Tibial artery (tissue), 4 donors: ENCODE measurements at places on chromosomes 12 and 14.
A peak's percentile ranks its signal among the peaks of the same experiment; 100 is the strongest.

GRCh38 chr14:74302152-74302628, 544 bp downstream of the ABCD4 start:
- DNase-seq: no peak

DNA sequence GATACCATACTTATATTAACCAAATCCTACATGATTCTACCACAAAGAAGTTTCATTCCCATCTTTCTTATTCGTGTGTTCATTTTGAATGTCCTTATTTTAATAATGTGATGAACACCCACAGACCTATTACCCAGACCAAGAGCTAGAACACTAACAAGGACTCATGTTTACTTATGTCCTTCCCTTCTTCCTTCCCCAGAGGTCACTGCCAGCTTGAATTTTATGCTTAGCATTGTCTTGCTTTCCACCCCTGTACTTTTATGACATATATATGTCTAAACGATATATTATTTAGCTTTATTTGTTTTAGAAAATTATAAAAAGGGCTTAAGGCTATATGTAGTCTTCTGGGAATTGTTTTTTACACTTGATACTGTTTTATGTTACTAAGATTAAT, 238.6 kb downstream of the LRIG3 start:
- DNase-seq: no peak

DNA sequence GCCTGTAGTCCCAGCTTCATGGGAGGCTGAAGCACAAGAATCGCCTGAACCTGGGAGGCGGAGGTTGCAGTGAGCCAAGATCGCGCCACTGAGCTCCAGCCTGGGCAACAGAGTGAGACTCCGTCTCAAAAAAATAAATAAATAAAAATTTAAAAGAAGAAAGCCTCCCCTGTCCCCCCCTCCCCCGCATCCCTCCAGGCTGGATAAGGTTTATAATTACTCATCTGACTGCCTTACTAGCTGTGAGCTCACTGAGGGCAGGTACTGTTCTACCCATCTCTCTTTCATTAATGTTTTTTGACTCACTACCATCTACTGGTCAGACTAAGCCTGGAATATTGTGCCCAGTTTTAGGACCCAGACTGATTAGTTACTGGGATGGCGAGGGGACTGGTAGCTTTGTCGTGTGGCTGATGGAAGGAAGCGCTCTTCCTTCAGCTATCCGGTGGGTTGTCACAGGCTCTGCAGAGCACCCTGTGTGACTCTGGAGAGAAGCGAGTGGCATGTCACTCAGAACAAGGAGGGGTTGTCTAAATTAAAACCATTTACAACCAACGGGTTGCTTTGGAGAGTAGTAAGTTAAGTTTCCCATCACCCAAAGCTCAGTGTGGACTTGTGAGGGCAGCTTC, 16.9 kb downstream of the EVL start:
- no peak for DNase-seq

- DNase-seq: peak; percentile 39
Measured at GRCh38 chr12:3336606-3337311, 154.2 kb upstream of the PRMT8 start.

- DNase-seq: peak; percentile 85
Measured at GRCh38 chr12:108793756-108794441, 62.6 kb upstream of the CORO1C start.

GRCh38 chr12:98224584-98225221, 290.7 kb upstream of the TMPO start:
- no peak for DNase-seq

GRCh38 chr14:100239211-100239839, 381 bp downstream of the YY1 start:
- no peak for DNase-seq

GRCh38 chr14:60632257-60632656, 17.0 kb downstream of the SIX1 start:
- no peak for DNase-seq

DNA sequence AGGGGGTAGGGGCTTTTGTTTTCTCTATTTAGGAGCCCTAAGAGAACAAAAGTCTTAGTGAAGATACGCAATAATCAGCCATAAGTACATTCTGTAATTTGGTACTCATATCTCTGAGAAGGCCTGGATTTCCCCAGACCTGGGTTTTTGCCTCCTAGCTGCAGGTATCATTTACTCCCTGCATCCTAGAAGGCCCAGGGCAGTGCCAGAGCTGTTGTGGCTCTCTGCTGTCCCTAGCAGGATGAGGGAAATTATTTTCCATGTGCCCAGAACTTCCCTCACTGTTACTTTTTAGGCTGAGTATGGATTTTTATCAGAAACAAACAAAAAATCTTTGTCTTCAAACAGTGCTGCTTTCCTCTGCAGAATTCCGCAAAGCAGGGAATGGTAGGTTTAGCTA, 192.5 kb upstream of the SYT1 start:
- DNase-seq: no peak

DNA sequence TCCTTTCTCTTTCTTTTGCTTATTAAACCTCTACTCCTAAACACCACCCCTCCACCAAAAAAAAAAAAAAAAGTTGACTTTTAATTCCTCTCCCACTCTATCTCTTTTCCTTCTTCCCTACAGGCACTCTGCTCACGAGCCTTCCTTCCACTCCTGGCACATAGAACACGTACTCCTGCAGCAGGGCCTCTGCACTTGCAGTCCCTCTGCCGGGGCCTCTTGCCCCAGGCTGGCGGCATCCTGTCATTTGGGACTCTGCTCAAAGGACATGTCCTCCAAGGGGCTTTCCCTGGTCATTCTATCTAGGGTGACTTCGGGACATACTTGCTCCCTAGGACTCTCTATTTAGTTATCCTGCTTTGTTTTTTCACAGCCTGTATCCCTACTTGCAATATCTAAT, 7.7 kb downstream of the FOS start:
- DNase-seq: peak; percentile 29

DNA sequence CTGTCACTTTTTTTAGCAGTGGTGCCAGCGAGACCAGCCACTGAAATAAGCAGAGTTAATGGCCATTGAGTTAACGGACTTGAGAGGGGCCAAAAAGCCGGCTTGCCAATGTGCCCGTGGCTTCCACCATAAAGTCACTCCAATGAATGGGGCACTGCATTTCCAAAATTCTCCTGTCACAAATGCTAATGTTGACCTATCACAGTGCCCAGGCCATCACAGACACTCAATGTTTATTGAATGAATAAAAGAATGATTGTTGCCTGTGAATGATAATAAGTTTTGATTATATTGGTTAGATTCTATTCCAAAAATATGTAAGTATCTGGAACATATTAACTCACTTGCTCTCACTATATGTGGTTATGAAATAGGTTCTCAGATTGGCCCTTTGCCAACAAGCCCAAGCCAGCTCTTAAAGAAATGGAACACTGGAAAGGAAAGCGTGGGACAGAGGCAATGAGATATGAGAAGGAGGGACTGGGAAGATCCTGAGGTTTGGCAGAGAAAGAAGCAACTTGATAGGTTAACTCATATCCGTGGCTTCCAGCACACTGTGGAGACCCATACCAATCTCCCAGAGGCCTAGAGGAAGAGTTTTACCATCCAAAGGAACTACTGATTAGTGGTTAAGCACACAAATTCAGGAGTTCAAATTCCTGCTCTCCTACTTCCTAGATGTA, 108.7 kb downstream of the BTG1 start:
- no peak for DNase-seq

GRCh38 chr12:76644950-76645349, 85.4 kb upstream of the OSBPL8 start:
- DNase-seq: no peak

- peak; percentile 83 for DNase-seq
Measured at GRCh38 chr14:20530771-20531571, 25.6 kb downstream of the RNASE10 start.

DNA sequence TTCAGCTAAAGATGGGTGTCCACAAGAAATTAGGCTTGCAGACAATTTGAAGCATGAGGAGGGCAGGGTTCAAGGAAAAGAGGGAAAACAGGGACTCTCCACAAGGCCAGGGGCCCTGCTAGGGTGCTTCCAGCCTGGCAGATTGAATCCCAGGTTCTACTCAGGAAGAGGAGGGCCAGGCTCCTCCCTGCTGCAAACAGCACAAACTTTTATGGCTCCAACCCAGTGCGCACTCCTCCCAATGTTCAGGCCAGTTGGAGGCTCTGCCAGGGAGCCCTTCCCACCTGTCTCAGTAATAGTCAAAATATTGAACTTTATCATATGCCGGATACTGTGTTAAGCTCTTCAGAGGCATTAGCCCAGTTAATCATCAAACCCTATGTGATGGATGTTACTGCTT, 244.4 kb downstream of the SYT1 start:
- no peak for DNase-seq

- no peak for DNase-seq
Measured at GRCh38 chr12:33634544-33634943, 194.9 kb upstream of the SYT10 start.

GRCh38 chr14:101193845-101194372, 290.4 kb upstream of the RTL1 start:
- no peak for DNase-seq

DNA sequence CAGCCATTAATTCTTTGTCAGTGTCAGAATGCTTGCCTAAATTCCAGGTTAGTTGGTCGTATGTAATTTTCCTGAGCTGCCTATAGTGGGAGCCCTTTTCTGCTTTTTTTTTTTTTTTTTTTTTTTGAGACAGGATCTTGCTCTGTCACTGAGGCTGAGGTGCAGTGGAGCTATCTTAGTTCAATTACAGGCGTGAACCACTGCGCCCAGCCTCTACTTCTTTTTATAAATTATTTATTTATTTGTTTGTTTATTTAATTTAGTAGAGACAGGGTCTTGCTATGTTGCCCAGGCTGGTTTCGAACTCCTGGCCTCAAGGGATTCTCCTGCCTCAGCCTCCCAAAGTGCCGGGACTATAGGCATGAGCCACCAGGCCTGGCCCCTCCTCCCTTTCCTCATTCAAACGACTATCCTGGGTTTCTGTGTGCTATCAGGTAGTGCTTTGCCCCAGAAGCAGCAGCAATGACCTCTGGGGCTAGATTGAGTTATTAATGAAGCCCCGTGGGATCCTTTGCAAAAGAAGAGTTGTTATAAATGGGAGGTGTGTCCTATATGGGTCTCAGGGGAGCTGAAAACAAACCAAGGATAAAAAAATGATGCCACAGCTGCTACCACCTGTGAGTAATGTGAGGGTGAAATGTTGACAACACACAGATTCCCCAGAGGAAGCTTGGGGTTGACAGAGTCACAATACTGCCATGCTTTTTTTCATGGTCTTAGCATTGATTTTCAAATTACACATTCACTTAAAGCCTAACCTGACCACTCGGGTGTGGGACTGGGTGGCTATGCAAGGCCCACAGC, 34.6 kb upstream of the NFKBIA start:
- no peak for DNase-seq

- no peak for DNase-seq
Measured at GRCh38 chr12:121345151-121345815, 6.9 kb downstream of the ANAPC5 start.

DNA sequence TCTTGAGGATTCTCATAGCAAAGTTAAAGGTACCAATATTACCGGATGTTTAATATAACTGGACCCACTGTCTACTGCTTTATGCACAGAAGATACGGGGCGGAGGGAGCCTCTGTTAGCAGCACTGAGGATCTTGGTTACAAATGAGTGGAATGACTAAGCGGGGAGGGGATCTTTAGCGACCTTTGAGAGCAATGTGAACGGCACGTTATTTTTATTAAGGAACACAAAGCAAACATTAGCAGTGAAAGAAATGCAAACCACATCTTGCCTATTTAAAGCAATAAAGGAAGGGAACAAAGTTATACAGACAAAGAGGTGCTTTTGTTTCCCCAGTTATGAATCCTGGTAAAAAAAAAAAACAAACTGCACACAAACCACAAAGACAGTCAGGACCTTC, 27.1 kb upstream of the PRMT8 start:
- DNase-seq: no peak

DNA sequence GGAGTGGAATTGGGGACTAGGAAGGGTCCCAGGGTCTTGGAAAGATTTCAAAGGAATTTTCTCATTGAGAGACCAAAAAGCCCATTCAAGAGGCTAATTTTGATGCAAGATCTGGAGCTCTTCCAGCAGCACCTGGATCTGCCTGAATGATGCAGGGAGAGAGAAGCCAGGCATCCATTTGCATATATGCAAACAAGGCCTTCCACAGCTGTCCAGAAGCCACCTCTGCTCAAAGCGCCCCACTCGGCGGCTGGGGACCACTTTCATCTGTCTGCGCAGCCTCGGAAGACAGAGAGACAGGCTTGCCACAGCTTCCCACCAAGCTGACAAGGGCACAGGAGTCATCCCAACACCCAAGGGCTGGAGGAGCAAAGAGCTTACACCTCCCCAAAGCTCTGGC, 295.6 kb downstream of the DPF3 start:
- no peak for DNase-seq

DNA sequence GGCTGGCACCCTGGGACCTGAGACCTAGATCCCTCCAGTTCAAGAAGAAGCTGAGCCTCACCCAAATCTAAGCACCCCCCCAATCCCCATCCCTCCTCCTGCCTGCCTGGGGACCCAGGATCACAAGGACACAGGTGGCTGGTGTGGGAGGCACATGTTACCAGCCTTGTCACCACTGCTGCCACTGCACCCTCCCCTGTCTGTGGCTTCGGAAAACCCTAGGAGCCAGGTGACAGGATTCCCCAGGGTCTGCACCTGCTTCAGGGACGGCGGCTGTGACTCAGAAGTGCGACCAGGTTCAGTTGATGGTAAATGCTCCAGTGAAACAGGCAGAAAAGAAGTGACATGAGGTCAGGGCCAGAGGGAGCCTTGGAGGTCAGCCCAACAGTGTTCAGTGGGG, 62.8 kb upstream of the FAM222A start:
- no peak for DNase-seq

GRCh38 chr14:61875483-61875882, 113.3 kb downstream of the SNAPC1 start:
- no peak for DNase-seq

DNA sequence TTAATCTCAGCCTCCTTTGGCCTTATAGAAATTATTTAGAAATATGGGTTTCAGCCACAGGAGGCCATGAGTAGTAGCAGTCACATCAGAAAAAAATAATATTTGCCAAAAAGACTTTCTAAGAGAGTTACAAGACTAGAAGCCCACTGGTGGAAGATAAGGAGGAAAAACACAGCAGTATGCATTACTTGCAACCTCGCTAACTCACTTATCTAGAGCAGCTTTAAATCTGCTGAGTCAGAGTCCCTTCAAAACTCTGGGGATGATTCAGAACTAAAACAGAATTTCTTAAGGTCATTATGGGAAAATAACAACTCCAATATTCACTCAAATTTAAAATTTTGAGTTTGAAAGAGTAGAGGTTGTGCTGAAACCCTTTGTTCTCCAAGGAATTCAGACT, 6.2 kb downstream of the OR4K17 start:
- DNase-seq: no peak

- DNase-seq: no peak
Measured at GRCh38 chr12:81958406-81958805, 199.3 kb upstream of the PPFIA2 start.

- DNase-seq: no peak
Measured at GRCh38 chr12:42385326-42385841, 59.4 kb downstream of the PPHLN1 start.

- peak; percentile 57 for DNase-seq
Measured at GRCh38 chr14:22854963-22855724, 16.4 kb upstream of the LRP10 start.

DNA sequence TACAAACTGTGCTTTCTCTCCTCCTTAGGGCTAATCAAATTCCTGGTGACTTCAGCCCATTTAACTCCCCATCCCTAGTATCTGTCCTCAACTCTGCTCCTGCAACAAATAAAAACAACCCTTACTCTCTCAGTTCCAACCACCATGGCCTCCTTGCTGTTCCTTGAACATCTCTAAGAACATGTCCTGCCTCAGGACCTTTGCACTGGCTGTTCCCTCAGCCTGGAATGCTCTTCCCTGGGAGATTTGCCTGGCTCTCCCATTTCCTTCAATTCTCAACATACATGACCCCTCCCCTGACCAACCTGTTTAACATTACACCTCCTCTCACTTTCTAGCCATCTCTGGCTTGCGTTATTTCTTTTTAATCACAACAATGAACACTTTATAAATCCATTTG, 170.5 kb downstream of the PTPN11 start:
- no peak for DNase-seq
